ENCODE measurements at places on chromosomes 7 and 10.
A peak's percentile ranks its signal among the peaks of the same experiment; 100 is the strongest.

DNA sequence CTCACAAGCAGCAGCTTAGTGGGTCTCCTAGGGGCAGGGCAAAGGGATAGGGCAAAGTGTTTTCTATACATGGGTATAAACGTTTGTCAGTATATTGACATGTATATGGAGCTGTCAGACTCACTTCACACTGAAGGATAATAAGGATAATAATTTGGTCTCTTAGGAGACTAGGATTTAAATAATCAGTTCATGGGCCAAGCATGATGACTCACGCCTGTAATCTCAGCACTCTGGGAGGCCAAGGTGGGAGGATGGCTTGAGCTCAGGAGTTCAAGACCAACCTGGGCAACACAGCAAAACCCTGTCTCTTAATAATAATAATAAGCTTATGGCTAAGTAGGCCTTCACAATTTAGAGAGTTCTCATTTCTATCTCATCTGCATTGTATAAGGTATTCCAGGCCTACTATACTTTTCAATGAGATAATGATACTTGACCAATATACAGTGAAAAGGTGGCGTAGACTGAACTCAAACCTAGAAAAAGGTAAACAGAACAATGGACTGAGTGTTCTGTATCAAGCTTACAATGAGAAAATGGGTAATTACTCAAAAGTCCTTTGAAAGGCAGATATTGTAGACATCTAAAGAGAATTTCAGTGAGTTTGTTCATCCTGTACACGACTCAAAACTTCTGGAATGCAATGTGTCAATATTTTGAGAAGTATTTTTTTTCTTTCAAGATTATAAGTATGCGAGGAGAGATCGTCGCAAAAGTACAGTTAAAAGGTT lies 7.0 kb downstream of the GSAP start:
- DNase-seq, result no peak

- DNase-seq, result no peak
Measured at GRCh38 chr10:58820861-58821751, 308.4 kb downstream of the BICC1 start.

DNA sequence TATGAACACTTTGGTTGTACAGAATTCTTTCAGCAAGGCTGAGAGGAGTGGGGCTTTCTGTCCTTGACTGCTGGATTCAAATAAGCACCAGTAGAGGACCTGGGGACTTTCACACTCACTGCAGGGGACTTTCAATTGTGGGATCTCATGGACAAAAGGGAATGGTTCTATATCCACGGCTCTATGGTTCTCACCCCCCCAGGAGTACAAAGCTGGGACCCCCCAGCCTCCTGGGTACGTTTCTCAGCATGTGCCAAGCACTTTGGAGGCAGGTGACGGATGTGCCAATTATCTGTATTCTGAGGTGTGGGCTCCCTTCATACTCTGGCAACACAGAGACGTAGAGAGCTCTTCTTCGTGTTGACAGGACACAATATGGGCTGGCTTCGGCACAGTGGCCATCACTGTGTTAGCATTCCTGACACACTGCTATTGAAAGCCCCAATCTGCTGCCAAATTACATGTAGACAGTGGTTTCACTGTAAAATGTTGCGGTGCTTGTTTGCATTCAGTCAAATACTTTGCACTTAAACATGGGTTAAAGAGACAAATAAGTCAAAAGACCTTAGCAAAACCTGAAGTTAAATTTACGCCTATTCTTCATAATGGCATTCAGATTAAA lies 92.7 kb upstream of the SAMD8 start:
- no peak for DNase-seq

DNA sequence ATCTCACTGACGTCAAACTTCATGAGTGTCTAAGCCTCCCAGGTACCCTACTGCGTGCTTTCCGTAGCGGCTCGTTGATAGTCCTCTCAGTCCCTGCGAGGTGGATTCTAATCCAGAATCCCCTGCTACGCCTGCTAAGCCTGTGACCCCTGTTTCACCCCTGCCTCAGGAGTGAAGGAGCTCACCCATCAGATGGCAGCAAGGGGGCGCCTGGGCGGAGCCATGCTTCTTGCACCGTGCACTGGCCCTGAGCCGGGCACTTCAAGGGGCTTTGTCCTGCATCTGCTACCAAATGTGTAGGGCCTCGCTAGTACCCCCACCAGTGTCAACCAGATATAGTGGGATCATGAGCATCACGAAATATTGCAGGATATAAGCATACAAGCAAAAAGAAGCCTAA lies 918 bp upstream of the STRA8 start:
- DNase-seq, result peak; percentile 43

DNA sequence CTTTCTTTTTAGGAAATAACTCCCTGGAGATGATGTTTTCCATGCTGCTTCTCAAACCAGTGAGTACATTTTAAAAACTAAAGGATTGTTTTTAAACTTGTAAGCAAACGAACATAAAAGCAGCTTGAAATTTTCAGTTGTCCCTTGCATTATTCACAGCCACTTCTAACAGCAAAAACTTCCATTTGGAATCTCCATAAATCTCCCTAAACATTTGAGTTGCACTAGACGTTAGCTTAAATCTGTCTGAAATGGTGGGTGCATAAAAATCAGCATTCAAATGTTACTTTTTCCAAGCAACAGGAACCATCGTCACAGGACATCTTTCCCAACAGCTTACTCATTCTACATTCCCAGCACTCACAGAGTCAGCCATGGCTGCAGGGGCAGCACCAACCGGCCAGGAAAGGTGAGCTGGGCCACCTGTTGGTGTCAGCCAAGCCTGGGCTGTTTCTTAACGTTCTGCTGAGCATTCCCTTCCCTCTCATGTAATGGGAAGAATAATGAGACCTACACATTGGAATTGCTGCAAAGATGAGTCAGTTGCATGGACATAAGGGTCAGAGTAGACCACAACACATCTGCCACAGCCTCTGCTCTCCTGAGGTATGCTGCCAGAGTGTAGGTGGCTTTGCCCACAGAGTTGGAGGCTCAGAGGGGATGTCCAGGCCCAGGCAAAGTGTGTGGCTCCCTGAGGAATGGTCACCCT lies 163.2 kb downstream of the TNS3 start:
- DNase-seq, result no peak

GRCh38 chr7:159280008-159280407 lies 135.3 kb upstream of the VIPR2 start:
- no peak for DNase-seq

DNA sequence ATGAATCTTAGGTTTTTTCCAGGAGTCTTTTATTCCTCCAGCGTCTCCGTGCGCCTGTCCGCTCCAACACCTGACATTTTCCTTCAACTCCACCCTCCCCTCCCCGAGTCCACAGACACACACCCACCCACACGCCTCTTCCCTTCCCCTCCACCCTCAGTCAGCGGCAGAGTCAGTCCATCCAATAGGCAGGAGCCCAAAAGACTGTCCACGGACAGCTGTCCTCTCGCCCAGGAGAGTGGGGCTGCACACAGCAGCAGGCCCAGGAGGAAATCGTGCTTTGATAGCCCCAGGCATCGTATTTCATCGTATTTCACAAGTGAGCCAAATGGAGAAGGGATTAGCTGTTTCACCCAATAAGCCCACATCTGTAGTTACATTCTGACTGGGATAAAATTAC lies 285.1 kb downstream of the ZEB1 start:
- no peak for DNase-seq

DNA sequence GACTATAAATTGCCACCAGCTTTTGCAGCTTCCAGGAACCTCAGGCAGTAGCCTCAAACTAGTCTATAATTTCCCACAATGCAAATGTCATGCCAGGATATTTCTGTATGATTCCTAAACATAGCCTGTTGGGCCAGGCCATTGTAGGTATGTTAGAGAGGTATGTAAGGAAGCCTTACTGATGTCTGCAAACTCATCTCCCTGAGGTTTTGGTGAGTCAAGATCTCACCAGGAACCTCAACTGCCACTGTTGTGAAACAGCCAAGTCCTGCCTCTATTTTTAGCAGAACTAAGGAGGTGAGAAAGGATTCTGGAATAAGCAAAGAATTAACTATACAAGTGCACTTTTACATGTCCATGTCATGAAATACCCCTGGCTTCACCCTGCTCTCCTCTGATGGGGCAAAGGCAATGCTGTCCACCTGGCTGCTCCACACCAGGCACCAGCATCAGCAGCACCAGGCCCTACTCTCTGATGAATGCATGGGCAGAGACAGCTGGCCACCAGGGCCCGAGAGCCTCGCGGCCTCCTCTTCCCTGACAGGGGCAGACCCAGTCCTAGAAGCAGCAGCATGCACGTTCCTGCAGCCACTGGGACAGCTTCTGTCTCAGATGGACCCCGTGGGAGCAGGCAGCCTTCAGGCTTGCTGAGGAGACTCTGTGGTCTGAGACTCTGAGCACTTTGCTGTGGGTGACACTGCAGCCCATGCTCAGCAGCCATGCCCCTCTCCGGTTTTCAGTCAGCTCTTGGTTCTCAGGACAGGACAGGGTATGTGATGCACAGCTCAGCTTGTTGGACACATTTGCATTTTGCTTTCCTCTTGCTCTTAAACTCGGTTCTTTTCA lies 147.3 kb downstream of the ZMYND11 start:
- DNase-seq, result no peak

- DNase-seq, result peak; percentile 48
Measured at GRCh38 chr10:5094265-5095205, at the start of gene AKR1C3. TSS of gene AKR1C3 (plus strand) at chr10:5094414. CDS start at chr10:5094445, 31 bp downstream.

DNA sequence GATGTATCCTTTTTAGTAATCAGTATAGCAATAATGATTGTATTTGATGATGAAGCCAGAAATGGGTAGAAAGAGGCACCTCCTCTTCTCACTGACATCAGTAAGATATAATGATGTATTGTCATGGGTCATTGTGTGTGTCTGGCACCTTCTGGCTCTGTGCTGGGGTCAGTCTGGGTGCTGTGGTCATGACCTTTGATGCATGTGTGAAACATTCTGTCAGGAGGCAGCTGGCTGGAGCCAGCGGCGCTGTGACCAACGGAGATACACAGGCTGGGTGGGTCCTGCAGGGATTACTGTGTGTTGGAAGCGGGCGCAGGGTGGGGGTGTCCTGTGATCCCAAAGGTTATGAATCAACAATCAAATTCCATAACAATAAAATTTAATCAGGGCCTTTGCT lies 35.2 kb downstream of the EEPD1 start:
- no peak for DNase-seq

DNA sequence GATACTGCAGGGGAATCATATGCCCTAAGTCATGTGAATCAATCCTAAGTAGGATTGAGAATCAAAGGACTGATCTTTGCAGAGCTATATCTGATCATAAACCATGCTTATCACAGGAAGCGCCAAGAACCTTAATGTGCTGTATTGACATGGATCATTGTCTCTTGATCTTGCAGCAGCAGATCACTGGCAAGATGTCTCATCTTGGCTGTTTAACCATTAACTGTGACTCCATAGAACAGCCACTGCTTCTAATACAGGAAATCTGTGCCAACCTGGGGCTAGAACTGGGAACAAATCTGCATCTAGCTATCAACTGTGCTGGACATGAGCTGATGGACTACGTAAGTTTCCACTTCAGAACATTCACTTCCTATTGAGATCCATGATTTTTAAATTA lies 21.6 kb downstream of the ENO4 start:
- DNase-seq, result no peak

- no peak for DNase-seq
Measured at GRCh38 chr7:133561396-133561795, 308.5 kb downstream of the EXOC4 start.
